ENCODE measurements at places on chromosomes 4 and X.

DNA sequence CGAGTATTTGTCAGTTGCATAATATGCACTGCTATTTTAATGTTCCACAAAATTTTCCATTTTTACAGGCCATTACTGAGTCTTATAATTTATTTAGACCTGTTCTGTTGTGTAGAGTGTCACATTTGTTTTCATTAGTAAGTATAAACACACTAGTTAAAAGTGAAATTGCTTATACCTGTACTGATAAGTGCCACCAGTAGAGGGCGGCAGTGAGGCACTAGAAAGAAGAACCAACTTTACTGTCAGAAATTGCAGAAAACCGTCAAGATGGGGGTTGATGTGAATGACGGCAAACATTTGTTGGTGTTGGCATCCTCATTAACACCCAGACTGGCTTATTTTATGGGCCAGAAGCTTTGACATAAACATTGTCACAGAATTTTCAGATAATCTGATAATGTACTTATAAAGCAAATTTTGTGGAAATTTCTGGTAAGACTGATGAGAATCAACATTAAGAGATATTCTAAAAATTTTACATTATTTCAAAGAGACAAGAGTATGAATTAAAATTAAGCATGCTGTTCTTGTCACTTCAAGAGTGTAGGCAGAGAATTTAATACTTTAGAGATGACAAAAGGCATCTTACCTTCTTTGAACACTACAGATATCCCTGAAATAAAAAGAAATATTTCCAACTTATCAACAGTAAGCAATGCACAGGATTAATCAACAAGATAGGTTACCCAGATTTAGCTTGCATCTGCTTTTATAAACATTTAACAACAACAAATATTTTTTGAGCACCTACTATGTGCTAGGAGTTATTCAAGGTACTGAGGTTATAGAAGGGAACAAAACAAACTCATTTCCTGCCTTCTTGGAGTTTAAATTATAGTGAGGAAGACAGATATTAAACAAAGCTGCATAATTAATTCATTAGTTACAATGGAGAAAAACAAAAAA is 24.9 kb downstream of the ALPK1 start:
- DNase-seq: peak; percentile 88

DNA sequence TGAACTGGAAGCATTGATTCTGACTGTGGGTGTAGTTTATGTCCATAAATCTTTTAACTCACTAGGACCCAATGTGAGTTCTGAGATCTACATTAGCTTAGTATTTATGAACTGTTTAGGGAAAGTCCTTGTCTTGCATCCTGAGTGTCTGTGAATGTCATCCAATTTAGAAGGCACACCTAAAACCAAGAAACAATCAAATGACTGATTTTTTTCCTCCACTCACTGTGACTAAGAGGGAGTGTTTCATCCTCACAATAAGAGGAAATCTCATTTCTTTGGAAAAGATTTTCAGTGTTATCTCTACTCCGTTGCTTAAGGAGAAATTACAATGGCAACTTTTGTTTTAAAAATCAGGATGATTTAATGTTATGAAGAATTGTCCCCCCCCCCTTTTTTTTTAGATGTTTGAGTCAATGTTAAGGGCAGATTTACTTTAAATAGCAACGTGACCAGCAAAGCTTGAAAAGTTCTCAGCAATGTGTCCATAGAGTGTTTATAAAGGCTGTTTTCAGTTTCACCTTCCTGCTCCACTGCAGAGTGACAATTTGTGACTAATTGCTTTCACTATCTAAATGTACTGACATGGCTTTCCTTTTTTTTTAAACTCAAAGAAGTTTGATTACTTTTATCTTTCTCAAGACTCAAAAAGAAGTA is 173.0 kb downstream of the SPCS3 start:
- no peak for DNase-seq

- DNase-seq: peak; percentile 2
Measured at GRCh38 chrX:40471965-40472648, 108.7 kb upstream of the ATP6AP2 start.

DNA sequence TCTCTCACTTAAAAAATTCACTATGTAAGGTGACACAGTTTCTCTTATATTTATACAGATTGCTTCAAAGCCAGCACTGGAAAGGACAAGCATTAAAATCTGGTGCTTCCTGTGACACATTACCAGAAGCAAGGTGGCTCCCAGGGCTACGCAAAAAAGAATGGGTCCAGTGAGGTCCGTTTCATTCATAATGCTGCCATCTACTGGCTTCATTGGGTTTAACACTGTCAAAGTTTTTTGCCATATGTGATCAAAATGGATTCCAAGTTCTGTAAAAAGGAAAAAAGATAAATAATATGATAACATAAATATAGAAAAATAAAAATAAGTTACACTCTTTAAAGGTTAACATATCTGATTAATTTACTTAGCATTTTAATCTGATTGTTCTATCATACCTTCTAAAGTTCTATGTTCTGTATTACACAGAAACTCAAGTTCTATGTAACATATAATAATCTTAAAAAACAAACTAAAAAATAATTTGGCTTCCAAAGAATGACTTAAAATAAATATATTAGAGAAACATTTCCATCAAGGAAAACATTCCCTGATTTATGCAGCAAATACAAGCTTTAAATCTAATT is 22.1 kb downstream of the YIPF7 start:
- DNase-seq: peak; percentile 60

DNA sequence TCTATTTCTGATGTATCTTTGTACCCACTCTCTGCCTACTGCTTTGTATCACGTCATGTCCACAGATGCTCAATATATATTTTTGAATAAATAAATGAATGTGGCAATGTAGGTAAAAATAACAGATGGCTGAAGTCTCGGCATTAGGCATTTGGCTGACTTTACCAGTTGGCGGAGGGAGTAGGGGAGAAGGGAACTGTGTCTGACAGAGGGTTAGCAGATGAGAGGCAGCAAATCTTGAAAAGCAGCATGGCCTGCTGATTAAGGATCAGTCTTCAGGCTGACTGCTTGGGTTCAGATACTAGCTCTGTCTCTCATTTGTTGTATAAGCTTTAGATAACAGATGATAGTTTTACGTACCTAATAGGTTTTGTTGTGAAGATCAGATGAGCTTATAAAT is 31.9 kb upstream of the RASGEF1B start:
- DNase-seq: no peak

- peak; percentile 19 for DNase-seq
Measured at GRCh38 chrX:85052636-85053343, 49.1 kb downstream of the APOOL start.

DNA sequence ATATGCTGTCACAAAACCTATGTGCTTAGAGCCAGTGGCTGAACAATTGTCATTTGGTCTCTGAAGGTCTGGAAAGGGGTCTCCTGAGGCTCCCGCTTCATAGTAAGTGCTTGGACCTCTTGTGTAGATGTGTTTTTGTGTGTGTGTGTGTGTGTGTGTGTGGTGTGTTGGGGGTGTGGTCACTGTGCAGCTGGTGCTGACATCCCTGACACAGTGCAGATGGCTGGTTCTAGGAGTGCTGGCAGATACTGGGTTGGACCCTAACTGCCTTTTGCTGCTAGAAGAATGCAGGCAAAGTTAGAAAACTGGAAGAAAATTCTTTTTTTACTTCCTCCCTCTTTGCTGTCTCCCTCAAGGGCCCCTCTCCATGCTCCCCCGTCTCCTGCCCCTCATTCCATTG is 1872.6 kb downstream of the ARAP2 start:
- DNase-seq: no peak

GRCh38 chr4:56215901-56216300 is 171.4 kb downstream of the AASDH start:
- DNase-seq: no peak

- no peak for DNase-seq
Measured at GRCh38 chr4:81549984-81550383, 78.3 kb upstream of the RASGEF1B start.

GRCh38 chr4:78482281-78482680 is 69.3 kb upstream of the ANXA3 start:
- no peak for DNase-seq

DNA sequence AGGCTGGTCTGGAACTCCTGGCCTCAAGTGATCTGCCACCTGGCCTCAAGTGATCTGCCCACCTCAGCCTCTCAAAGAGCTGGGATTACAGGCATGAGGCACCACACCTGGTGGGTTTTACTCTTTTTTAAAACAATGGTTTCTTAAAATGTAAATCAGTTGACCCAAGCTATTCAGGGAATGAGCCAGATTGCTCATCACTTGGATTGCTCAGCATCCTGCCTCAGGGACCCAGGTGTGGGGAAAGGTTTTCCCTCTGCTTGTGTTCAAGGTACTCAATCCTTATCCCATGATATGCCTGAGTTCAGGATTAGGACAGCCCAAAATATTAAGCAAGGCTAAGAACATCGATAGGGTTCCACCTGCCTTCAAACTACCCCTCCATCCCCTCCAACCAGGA is 67.4 kb downstream of the CHRNA9 start:
- DNase-seq: no peak

GRCh38 chr4:35325908-35326453 is 918.3 kb downstream of the ARAP2 start:
- no peak for DNase-seq

DNA sequence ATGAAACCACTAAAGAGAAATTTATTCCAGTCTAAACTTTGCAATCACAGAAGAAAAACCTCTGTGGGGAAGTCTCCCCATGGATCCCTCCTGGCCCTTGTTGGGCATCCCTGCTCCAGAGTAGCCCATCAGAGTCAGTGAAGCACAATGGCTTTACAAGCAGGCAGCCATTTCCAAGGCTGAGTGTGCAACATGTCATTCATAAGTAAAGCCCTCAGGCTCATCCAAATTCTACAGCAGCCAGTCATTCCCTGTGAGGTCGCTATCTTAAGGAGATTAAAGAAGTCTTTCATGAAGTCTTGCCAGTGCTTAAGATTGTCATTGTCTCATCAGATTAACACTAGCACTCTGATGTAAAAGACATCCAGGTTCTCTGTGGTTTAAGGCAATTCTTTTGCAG is 17.0 kb upstream of the MAPK10 start:
- no peak for DNase-seq

GRCh38 chrX:148664995-148665394 is 164.6 kb downstream of the AFF2 start:
- no peak for DNase-seq

- no peak for DNase-seq
Measured at GRCh38 chrX:7119950-7120877, 27.3 kb upstream of the STS start.
